ENCODE measurements at places on chromosomes 7 and 10. TPM values are rescaled to one million over a fixed set of nuclear protein-coding genes. Genes with fewer than 3 reads are reported as not detected.

Gene SLC26A5
- total RNA-seq, result not detected

Gene ZNF503
- total RNA-seq, result 29.8 TPM

Gene TRIM50
- total RNA-seq, result not detected

Gene BAMBI
- 1.4 TPM for total RNA-seq

Gene CYP26C1
- 0.09 TPM for total RNA-seq

Gene FEZF1
- total RNA-seq, result not detected

DNA sequence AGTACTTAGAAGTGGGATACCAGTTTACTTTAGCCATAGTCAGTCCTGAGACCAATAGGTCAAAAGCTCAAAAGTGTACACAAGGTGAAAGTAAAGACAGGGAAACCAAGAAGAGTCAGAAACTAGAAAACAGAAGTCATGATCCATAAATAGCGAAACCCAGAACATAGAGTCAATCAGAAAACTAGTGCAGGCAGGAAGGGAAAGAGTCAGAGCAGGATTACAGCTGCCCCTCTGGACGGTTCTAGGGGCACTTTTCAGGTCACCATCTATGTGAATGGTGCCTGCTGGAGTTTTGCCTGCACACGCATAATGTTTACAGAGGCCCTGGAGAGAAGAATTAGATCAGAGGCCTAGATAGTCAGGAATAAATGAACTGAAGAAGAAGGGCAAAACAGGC lies 22.4 kb upstream of the DMTF1 start:
- DNase-seq, result no peak

GRCh38 chr7:51090411-51090810 lies 226.2 kb downstream of the COBL start:
- DNase-seq, result peak; percentile 36

- DNase-seq, result no peak
These were observed 120.5 kb downstream of the CCNY start for GRCh38 chr10:35456784-35457183.

DNA sequence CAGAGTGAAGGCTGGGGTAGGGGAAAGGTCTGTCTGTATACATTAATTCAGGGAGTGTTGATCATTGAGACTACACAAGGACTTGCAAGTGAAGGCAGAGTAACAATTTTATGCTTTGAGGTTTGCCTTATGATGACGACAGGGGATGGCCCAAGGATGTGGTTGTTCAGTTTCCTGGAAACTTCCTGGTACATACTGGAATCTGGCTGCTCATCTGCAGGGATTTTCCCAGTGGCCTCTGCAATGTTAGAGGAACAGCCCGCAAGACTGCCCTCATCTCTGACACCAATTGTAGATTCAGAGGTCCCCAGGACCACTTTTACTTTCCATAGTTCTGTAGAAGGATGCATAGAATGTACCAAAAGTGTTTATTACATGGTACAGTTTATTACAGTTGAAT lies 189.6 kb downstream of the TMEM178B start:
- DNase-seq, result no peak

GRCh38 chr7:5222841-5223411 lies 32.9 kb downstream of the WIPI2 start:
- no peak for DNase-seq

DNA sequence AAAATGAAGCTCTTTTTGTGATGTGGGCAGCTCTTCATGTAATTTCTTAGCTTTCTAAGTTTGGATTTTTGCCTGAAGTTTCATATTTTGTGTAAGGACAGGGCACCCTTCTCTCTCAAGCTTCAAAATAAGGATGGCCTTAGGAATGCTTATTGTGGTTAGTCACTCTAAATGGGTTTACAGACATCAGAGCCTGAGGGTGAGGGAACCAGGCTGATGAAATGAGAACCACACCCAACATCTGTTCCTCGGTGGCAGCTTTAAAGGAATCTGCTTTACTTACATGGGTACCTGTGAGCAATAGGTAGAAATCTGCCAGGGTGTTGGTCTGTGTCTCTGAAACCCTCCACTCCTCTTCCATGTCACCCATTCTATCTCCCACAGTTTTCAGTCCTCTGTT lies 174.3 kb downstream of the EMX2 start:
- no peak for DNase-seq

DNA sequence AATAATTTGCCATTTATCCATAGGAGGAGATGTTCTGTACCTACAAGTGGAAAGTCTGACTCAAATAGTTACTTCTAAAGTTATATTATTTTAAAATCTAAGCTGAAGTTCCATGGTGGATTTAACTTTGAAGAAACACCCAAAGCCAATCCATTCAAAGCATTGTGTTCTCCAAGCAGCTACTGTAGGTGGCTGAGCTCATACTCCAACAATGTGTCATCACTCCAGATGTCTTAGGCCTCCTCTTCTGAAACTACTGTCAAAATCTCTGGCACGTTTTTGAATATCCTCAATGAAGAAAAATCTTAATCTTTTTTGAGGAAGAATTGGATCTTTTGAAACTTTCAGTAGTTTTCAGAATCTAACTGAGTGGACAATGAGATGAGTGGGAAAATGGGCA lies 169.1 kb downstream of the PTEN start:
- peak; percentile 79 for DNase-seq

GRCh38 chr7:101951757-101952156 lies 134.3 kb downstream of the CUX1 start:
- DNase-seq, result no peak
